ENCODE measurements at places on chromosomes 7 and 10.

- no peak for DNase-seq
Measured at GRCh38 chr10:11468126-11468742, 143.2 kb downstream of the USP6NL start.

DNA sequence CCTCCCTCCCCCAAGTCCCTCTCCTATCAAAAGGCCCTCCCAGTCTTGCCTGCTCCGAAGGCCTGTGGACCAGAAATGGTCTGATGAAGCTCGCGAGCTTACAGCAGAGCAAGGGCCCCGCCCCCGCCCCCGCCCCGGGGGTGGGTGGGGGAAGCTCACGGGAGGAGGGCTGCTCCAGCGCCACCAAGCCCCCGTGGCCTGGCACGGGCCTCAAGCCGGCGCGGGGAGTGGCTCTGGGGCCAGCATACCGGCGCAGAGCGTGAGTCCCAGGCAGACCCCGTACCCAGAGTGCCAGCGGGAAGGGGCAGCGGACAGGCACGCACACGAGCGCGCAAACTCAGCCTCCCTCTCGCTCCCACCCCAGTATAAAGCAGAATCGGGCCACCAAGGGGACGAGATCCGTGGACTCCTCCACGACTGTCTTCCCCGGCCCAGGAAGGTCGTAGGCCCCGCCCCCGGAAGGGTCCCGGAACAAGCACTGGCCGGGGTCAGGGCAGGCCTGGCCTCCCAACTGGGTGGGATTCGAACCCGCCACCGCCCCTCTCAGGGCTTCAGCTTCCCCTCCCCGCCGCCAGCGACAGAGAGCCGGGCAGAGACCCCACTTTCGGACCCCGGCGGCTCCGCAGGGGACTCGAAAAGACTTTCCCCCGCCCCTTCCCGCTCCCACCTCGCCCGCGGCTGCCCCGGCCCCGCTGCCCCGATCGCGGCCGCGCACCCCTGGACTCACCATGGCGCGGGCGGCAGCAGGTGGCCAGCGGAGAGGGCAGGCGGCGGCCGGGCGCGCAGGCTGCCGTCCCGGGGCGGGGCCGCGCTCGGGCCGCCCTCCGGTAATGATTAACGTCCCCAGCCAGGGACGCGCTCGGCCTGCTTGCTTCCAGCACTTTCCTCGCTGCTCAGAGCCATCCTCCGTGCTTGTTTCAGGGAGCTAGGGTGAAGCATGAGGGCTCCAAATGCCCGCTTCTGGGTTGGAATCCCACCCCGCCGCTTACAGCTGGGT is at the start of gene PCBD1:
Gene PCBD1 (minus strand): TSS at position 762 of the 997 bp plus-strand sequence. CDS start 32 bp downstream, at position 730.
- peak; percentile 72 for DNase-seq

DNA sequence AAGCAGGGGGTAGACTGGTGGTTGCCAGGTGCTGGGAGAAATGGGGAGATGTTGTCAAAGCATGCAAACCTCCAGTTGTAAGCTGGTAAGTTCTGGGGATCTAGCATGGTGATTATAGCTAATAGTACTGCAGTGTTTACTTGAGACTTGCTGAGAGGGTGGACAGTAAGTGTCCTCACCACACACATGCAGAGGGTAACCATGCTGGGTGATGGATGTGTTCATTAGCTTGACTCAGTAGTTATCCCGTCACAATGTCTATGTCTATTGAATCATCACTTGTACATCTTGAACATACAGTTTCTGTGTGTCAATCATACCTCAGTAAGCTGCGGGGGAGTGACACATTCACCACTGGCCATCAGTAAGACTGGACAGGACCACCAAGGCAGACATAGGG is 42.1 kb downstream of the GSDME start:
- no peak for DNase-seq

DNA sequence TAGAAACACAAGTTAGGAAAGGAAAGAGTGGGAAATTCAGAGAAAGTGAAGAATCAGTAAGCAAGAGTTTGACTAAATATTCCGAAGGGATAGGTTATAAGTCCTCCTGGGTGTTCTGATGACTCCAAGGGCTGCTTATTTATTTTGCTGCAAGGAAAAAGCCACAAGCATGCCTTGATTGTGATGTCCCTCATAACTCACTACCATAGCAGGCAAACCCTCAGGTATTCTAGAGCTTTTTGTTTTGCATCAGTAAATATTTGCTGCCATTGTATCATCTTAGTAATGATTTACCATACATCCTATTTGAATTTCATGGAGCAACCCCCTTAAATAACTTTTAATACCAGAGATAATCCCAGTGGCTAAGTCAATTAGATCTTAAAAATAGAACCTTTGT is 688.1 kb downstream of the SUGCT start:
- no peak for DNase-seq

GRCh38 chr10:83934641-83935338 is 204.5 kb upstream of the GHITM start:
- no peak for DNase-seq

DNA sequence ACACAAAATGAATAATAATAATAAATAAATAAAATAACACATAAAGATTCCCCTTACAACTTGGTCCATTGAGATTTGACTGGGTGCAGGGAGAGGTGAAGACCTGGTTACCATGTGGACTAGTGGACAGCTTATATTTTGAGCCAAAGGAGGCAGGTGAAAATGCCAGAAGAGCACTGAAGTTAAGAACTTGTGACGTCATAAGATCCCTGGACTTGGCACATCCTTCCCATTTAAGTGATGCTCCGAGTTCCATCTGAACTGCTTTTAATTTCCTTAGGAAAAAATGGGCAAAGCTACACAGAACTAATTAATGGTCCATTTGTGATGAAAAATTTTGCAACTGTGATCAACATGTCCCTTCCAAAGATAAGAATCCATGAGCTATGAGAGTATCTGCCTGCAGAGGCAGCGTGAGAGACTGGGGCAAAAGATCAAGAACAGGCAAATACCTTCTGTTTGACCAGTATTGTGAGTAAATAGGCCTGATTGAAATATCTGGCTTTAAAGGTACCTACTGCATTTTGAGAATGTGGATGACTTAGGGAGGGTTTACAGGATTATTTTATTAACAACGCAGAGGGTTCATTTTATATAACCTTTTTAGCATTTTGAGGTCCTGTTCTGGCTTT is 101.2 kb upstream of the POT1 start:
- no peak for DNase-seq

DNA sequence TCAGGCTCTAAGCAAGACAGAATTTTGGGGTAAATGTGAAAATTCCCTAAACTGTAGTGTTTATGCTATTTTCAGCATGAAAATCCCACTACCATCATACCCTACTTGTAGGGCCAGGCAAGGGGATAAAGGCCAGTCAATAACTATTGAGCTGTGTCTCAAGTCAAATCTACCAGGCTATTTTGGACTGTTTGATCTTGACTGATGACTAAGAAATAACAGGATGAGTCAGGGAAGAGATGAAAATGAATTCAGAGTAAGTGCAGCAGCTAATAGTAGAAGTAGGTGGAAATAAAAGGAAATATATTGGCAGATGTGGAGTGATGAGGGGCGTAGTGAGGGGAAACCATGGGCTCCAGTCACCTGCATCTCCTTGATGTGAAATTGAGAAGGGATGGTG is 225.8 kb upstream of the PHYHIPL start:
- no peak for DNase-seq

DNA sequence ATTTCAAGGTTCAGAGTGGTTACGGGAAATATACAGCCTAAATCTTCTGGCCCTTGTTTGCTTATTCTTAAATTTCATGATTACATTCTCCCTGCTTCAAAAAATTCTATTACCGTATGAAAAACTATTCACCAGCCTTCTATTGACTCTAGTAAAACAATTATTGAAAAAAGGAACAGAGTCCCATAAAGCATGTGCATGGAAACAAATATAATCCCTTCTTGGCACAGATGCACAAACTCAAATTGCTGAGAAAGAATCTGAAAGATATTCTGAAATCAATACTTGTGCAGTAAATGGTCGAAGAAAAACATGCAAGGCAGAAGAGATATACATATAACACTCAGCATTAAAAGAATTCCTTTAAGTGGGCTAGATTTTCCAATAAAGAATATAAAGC is 83.6 kb downstream of the LRRN3 start:
- no peak for DNase-seq
